HTR-8/SVneo (cell line): ENCODE measurements at places on chromosomes 6 and 20.

DNA sequence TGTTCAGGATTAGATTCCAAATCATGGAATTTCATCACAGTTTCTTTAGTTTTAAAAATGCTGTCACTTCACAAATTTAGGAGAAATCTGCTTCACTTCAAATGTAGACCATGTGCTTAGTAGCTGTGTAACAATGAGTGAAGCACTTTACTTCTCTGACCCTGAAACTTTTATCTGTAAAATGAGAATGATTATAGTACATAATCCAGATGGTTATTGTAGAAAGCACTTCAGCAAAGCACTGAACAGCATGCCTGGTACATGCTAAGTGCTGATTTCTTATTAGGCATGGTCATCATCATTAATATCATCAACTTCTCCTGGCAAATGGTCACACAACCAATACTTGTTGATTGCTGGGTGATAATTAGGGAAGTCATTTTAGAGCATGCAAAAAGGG lies 705.0 kb downstream of the EPHA7 start:
- no peak for DNase-seq

DNA sequence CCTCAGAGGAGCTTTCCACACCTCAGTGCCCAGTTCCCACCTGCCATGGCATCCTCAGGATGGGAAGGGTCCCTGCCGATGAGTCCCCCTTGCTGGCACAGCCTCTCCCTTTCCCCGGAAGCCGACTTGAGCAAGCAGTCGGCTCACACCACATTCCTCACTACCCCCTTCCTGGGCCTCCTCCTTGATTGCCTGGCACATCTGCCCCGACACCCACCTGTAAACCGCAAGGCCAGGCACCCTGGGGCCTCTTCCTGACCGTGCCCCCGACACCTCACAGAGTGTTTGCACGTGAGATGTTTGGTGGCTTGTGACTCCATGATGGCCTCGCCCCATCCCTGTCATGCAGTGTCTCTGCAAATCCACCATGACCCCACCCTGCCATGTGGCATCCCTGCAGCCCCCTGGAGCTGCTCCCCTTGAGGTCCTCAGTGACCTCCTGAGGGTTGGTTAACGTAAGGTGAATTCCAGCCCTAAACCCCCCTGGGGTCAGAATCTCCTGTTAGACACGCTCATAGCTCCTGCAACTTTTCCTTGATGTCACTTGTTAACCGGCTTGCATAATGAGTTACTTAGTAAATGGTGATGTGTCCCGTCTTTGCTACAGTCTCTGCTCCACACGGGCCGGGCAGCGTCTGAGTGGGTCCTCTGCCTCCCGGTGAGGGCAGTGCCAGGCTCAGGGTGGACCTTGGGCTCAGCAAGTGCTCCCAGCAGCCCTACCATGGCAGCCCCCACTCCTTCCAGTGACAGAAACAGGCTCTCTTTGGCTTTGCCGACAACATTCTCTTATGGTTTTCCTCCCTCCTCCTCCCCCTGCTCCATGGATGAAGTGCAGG lies 115.9 kb upstream of the FRMD1 start:
- no peak for DNase-seq

GRCh38 chr20:51574248-51575033 lies 31.9 kb upstream of the NFATC2 start:
- DNase-seq: no peak

DNA sequence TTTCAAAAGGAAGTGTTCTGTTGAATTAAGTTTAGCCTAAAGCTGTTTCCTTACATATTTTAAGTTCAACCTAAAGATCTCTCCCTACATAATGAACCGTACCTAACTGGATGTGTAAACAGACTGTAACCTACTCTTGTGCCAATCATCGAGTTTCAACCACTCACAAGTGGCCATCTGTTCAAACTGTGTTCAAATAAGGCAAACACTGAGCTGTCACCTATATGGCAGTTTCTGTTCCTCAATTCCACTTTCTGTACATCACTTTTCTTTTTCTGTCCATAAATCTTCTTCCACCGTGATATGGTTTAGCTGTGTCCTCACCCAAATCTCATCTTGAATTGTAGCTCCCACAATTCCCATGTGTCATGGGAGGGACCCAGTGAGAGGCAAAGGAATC lies 428.6 kb downstream of the HACE1 start:
- DNase-seq: no peak

GRCh38 chr6:81169166-81169565 lies 583.3 kb downstream of the TENT5A start:
- no peak for DNase-seq

- DNase-seq: no peak
Measured at GRCh38 chr6:167970230-167970629, 27.2 kb upstream of the KIF25 start.

GRCh38 chr6:132568611-132569010 lies 1.5 kb upstream of the TAAR6 start:
- DNase-seq: no peak

DNA sequence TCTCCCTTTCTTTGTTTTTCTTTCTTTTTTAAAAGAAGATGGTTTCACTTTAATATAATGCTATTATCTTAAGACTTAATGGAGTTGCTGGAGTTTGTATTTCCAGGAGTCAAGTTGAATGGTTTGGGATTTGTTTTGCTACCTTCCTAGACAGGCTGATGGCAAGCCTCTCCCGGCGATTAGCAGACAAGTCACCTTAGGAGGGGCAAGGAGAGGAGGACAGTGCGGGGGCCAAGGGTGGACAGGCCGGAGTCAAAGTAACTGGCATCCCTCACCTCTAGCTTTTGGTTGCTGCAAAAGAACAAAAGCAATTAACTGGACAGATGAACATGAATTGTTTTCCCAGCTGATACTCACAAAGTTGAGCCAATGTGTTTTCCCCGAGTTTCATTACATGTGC lies 57.1 kb downstream of the GMPR start:
- DNase-seq: no peak

DNA sequence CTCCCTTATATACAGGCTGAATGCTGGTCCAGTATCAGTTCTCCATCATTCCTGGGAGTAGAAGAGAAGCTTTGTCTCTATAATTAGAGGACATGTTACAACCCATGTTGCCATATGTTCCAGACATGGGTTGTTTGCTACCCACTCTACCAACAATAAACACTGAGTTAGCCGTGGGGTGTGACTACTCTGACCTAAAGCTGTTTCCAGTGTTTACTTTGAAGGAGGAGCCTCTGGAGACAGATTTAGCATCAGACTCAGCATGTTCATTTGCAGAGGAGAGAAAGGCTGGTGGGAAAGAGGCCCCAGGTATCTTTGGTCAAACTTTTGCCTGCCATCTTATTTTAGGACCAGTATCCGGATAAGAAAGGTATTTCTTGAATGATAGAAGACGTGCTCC lies 157.9 kb upstream of the SNX9 start:
- DNase-seq: no peak

- no peak for DNase-seq
Measured at GRCh38 chr20:45893831-45894230, 2.7 kb downstream of the CTSA start.

- DNase-seq: no peak
Measured at GRCh38 chr6:34295721-34296120, 46.9 kb upstream of the SMIM29 start.

DNA sequence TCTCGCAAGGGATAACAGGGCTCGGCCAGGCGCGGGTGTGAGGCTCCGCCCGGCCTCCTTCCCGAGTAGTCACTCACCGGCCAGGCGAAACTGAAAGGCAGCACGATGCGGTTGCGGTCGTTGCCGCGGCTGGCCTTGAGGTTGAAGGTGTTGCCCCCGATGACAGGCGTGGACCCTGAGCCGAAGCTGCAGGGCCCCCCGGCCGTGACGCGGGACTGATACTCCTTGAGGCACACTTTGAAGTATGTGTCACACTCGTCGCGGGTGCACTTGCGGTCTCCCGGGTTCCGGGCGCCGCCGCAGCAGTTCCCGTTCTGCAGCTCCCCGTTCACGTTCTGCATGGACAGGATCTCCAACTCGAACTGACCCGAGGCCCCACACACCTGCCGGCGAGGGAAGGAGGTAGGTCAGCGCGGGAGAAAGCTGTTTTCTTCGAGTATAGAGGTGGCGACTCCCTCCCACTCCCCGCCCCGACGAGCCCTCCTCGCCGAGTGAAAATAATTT lies 1.1 kb downstream of the JAG1 start:
- DNase-seq: peak; percentile 28

DNA sequence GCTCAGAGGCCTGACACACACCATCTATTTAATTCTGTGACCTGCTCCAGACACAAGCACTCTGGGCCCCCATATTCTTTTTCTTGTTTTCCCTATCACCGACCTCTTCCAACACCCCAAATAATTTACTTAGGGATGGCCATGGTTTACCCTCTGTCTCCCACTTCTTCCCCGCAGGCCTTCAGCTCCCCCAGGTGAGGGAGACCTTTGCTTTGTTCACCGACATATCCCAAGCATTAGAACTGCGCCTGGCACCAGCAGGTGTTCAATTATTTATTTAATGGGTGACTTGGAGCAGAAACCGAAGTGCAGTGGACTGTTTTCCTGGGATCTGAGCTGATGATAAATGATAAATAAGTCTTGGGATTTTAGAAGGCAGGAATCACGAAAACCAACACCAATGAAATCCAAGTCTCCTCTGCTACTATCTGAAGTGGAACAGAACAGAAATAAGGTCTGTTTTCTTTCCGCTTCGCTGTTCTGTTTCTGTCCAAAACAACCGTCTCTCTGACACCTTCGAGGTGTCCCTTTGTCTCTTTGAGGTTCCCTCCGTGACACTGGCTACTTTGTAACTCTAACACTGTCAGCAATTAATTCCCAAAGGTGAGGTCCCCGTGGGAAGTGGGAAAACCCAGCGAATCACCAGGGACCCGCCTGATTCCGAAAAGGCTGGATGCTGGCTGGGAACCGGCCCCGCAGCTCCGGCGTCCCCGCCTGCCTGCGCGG lies 1.1 kb upstream of the RIN2 start:
- DNase-seq: no peak

- no peak for DNase-seq
Measured at GRCh38 chr6:54716010-54716409, 130.6 kb upstream of the FAM83B start.

- DNase-seq: peak; percentile 62
Measured at GRCh38 chr20:2800521-2801285, at the start of gene CPXM1. Gene CPXM1, minus strand, starts transcription at chr20:2800627. Its CDS starts 55 bp downstream, at chr20:2800572.

DNA sequence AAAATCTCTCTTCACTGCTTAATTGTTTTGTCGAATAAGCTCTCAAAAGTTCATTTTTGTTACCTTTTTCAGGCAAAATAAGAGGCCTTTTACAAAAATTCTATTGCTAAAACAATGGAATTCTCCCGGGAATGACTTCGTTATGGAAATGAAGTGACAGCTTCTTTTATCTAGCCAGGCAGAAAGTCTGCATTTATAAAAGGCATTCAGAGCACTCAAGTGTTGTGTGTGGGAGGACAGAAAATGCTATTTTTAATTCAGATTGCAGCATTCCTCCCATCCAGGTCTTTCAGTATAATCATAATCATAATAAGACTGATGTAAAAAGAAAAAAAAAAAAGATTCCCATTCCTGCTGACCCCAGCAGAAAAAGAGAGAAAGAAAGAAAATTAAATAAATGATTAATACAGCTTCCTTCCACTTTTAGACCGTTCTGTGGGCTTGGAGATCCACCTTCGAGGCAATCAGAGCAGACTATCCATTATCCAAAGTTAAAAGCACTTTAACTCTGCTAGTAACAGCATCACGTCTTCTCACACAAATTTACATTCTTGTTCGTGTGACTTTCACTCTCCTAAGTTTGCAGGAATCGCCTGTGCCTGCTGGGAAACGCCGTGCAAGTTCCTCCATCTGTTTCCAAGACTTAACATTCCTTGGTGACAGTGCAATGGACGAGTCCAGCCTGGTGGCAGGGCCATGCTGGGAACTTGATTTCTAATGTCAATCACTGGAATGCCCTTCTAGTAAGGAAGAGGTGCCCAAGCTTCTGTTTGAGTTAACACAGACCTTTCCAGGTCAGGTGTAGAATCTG lies 258.8 kb downstream of the GMPR start:
- no peak for DNase-seq

DNA sequence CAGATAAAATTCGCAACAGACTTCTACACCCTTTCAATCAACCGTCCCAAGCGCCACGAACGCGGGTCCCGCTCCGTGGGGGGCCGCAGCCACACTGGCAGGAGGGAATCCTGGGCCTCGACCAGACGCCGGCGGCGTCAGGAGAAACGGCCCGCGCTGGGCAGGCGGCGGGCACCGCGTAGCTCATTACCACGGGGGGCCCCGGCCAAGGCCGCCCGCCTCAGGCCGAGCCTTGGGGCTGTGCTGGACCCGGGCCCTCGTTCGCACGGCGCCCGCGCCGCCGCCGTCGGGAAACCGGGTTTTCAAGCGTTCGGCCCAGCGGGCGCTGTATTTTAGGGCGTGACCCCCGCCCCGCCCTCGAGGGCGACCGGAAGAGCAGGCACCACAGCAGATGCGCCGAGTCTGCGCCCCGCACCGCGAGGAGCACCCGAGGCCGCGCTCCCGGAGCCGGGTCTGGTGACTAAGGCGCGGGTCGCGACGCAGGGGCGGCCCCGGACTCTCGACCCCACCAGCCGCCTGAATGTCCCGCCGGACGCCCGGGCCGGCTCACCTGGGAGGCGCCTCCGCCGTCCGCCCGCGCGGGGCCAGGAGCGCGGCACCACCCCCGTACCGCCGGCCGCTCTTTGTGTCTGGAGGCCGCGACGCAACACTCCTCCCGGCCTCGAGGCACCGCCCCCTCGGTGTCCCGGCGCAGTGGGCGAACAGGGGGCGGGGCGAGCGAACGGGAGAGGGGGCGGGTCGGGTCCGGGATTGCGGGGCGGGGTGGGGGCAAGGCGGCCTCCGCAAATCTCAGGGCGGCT lies at the start of gene NINL:
Gene NINL (minus strand): TSS at position 627 of the 800 bp plus-strand sequence. CDS start 58,944 bp downstream, outside the sequence.
- peak; percentile 69 for DNase-seq

DNA sequence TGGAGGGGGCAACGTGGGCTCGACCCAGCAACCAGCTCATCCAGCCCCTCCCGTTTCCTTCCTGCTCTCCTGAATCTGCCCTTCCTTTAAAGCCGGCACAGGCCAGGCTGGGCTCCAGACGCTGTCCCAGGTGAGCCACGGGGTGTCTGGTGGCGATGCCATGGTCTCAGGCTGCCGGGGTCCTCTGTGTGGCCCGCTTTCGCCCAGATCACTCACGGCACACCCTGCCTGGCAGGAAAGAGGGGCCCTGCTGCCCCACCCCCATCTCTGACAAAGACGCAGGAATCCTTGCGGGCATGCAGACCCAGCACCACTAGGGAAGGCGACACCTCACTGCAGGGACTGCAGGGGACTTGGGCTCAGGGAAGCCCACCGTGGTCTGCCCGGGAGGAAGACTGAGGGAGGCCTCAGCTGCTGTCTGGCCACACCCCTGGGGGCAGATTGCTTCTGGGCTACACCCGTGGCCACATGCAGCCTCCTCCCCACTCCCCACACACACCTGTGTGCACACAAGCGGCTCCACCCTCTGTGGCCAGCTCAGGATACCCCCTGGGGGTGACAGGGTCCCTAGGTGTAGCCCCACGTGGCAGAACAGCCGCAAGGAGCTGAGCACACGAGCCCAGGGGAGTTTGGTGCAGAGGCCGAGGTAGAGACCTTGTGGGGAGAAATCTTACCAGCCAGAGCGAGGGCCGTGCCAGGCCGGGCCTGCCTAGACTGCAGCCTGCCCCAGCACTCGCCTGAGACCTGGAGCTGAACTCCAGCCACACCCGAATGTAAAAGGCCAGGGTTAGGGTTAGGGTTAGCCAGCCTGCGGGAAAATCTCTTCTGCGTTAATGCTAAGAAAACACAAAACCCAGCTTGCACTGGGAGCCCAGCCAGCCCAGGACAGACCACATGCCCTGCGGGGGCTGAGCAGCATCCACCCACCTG lies 104.6 kb downstream of the DLL1 start:
- no peak for DNase-seq

GRCh38 chr6:126701676-126702560 lies 362.0 kb downstream of the CENPW start:
- no peak for DNase-seq

- no peak for DNase-seq
Measured at GRCh38 chr20:63893999-63894357, 948 bp upstream of the DNAJC5 start.

- no peak for DNase-seq
Measured at GRCh38 chr6:115922971-115923370, 137.7 kb downstream of the FRK start.
